ENCODE measurements at places on chromosomes 5 and 9.
A peak's percentile ranks its signal among the peaks of the same experiment; 100 is the strongest.

DNA sequence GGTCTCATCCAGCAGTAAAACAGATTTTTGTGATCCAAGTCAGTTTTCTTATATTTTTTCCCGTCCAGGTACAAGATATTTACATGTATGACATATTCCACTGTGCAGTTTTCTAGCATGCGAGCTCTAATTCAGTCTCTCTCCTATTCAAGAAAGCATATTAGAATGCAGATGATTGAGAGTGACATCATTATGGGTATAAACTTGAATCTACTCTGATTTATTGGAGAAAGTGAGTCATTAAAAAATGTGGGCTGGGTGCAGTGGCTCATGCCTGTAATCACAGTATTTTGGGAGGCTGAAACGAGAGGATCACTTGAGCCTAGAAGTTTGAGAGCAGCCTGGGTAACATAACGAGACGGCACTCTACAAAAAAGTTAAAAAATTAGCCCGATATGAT, 6.2 kb downstream of the FER start:
- peak; percentile 34 for DNase-seq

- DNase-seq, result no peak
Measured at GRCh38 chr9:106936680-106937079, 73.7 kb downstream of the ZNF462 start.

DNA sequence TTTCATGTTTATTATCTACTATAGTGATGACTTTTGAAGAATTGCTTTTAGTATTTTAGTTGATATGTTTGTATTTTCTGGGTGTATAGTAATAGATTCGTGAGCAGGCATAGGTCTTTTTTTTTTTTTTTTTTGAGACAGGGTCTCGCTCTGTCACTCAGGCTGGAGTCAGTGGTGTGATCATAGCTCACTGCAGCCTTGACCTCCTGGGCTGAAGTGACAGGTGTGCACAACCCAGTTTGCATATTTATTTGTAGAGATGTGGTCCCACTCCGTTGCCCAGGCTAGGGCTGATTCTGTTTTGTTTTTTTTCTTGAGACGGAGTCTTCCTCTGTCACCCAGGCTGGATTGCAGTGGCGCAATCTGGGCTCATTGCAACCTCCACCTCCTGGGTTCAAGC, 11.9 kb downstream of the ERBIN start:
- no peak for DNase-seq

GRCh38 chr9:131467214-131467935, 35.3 kb upstream of the POMT1 start:
- DNase-seq, result no peak

GRCh38 chr5:158698023-158698639, 401.6 kb downstream of the EBF1 start:
- DNase-seq, result no peak

- no peak for DNase-seq
Measured at GRCh38 chr5:175343308-175343707, 100.7 kb downstream of the DRD1 start.

GRCh38 chr9:21395778-21396717, 10.8 kb upstream of the IFNA2 start:
- peak; percentile 34 for DNase-seq

- DNase-seq, result no peak
Measured at GRCh38 chr5:137516251-137516797, 17.2 kb upstream of the SPOCK1 start.
